ENCODE measurements at places on chromosomes 2 and 18. TPM values are rescaled to one million over a fixed set of nuclear protein-coding genes. Genes with fewer than 3 reads are reported as not detected.

DNA sequence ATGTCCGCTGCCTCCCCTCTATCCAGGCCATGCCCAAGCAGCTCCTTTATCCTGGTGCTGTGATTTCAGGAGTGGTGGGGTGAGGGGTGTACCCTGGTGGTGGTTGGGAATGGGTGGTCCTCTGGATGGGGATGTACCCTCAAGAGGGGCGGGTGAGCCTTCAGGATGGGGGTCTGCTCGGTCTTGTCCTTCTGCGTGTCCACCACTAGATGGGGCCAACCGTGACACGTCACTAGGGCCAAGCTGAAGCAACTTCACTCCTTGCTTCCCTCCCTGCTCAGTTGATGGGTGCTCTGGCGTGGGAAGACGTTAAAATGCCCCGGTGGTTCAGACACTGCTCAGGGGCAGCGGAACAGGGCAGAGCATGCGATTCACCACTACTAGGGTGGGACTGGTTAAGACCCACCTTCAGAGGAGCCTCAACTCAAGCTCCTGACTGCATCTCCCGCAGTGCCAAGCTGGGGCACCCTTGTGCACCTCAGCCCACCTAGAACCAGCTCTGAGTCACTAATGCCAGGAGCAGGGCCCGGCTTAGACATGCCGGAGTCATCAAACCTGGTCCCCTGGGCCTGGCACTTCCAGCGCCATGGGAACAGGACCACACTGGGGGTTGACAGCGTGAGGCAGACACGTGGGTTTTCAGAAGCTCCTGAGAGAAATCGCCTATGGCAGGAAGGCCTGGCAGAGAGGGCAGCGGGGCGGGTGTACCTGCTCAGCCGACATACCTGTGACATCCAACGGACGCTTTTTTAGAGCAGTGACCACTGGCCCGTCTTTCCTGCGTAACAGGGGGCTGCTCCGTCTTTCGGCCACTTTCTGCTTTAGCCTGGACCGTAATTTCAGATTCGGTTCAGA is 256.7 kb downstream of the HDAC4 start:
- no peak overlapping the region for H3K27ac ChIP-seq
- DNase-seq: no peak
- H3K27me3 ChIP-seq: no peaks in the 10 kb centered on the region
- no peak overlapping the region for H3K4me3 ChIP-seq
- H3K36me3 ChIP-seq: peaks cover 8% of the 10 kb centered on the region

- no peak for DNase-seq
- H3K4me3 ChIP-seq: no peak overlapping the region
- no peaks in the 10 kb centered on the region for H3K4me1 ChIP-seq
- H3K36me3 ChIP-seq: peaks cover 54% of the 10 kb centered on the region
- no peaks in the 10 kb centered on the region for H3K27me3 ChIP-seq
Measured at GRCh38 chr2:54613794-54614257, 109.6 kb upstream of the EML6 start.

- no peaks in the 10 kb centered on the region for H3K36me3 ChIP-seq
- H3K27me3 ChIP-seq: no peaks in the 10 kb centered on the region
- peak overlapping the region; percentile 13 for H3K4me3 ChIP-seq
- peak overlapping the region; percentile 34 for H3K27ac ChIP-seq
- H3K4me1 ChIP-seq: peaks cover 49% of the 10 kb centered on the region
Measured at GRCh38 chr2:224941960-224942359, 100.3 kb downstream of the DOCK10 start.

GRCh38 chr2:226611944-226612318 is 187.7 kb downstream of the IRS1 start:
- DNase-seq: no peak
- H3K27ac ChIP-seq: no peak overlapping the region
- H3K36me3 ChIP-seq: no peaks in the 10 kb centered on the region

DNA sequence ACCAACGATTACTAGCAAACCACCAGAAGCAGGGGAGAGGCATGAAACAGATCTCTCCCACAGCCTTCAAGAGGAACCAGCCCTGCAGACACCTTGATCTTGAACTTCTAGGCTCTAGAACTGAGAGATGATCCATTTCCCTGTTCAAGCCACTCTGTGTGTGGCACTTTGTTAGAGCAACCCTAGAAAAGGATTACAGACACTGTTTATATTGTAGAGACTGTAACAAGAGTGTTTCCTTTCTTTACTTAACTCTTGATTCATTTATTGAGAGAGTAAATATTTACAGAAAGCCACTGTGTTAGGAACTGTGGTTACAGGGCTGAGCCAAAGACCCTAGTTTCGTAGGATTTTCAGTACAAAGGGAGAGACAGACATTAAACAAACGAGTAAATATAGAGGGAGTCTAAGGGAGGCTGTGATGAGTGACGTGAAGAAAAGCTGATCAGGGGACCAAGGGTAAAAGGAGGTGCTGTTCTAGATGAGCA is 10.9 kb downstream of the CCDC68 start:
- no peaks in the 10 kb centered on the region for H3K36me3 ChIP-seq
- no peak overlapping the region for H3K27ac ChIP-seq
- H3K4me1 ChIP-seq: peaks cover 5% of the 10 kb centered on the region
- H3K27me3 ChIP-seq: no peaks in the 10 kb centered on the region
- DNase-seq: no peak

- H3K36me3 ChIP-seq: peaks cover 40% of the 10 kb centered on the region
- H3K27ac ChIP-seq: peak within 1 kb of the TSS; percentile 98
- no peaks in the 10 kb centered on the region for H3K27me3 ChIP-seq
- peaks cover 33% of the 10 kb centered on the region for H3K4me1 ChIP-seq
- DNase-seq: peak; percentile 98
Measured at GRCh38 chr2:219279151-219279915, at the start of gene DNAJB2. DNAJB2 (plus strand) TSS chr2:219279366; CDS start chr2:219279834, 468 bp downstream.

DNA sequence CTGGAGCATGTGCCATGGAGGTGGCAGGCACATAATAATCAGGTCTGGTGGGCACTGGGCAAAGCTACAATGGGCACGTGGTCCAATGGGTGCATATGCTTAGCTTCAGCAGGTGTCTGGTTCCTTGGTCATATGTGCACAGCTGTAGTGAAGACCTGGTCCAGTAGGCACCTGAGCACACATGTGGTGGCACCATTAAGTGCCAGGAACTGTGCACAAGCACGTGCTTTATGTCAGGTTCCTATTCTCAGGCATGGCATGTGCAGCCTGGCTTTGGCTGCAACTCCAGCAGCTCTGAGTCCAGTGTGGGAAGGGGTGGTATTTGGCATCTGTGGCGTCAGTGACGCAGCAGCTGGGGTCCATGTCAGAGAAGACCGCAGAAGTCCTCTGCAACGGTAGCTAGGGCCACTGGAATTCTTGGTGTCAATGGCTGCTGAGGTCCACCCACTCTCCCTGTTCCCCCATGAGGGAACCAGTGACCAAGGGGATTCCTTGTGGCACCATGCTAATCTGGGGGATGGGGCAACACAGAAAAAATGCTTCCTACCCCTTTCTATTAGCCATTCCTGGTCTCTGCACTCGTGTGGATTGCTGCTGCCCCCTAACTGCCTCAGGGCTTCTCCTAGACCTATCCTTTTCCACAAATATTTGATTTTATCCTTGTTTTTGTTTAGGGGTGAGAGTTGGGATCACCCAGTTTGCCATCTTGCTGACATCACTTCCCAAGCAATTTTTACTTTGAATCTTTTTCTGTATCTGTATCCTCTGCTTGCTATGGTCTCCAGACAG is 262.9 kb upstream of the MAP2 start:
- H3K27ac ChIP-seq: no peak overlapping the region
- no peaks in the 10 kb centered on the region for H3K4me1 ChIP-seq
- no peaks in the 10 kb centered on the region for H3K27me3 ChIP-seq

- H3K27me3 ChIP-seq: peaks cover 19% of the 10 kb centered on the region
- no peak overlapping the region for H3K27ac ChIP-seq
- peaks cover 12% of the 10 kb centered on the region for H3K4me1 ChIP-seq
- no peak for DNase-seq
- H3K4me3 ChIP-seq: no peak overlapping the region
Measured at GRCh38 chr2:222303045-222303827, 4.4 kb upstream of the PAX3 start.

GRCh38 chr2:56707650-56708049 is 523.9 kb downstream of the CCDC85A start:
- DNase-seq: no peak
- H3K4me3 ChIP-seq: no peak overlapping the region
- H3K36me3 ChIP-seq: no peaks in the 10 kb centered on the region
- no peaks in the 10 kb centered on the region for H3K4me1 ChIP-seq
- no peaks in the 10 kb centered on the region for H3K27me3 ChIP-seq

DNA sequence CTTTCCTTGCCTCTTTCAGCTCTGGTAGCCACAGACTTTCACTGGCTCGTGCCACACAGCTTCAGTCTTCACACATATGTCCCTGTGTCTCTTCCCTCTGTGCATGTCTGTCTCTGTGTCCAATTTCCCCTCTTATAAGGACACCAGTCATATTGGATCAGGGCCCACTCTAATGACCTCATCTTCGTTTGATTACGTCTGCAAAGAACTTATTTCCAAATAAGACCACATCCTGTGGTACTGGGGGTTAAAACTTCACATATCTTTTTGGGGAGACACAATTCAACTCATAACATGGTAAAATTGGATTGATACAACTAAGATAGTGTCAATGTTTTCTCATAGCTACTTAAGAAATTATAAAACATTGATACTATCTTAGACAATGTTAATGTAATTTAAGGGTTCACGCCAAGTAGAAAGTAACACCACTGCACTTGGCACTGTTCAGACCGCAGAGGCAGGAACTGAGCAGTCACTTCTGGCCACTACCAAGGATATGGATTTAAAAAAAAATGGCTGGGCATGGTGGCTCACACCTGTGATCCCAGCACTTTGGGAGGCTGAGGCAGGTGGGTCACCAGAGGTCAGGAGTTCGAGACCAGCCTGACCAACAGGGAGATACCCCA is 119.6 kb upstream of the EPAS1 start:
- no peaks in the 10 kb centered on the region for H3K36me3 ChIP-seq
- no peaks in the 10 kb centered on the region for H3K4me1 ChIP-seq
- H3K4me3 ChIP-seq: no peak overlapping the region
- DNase-seq: no peak
- H3K27ac ChIP-seq: no peak overlapping the region
- no peaks in the 10 kb centered on the region for H3K27me3 ChIP-seq

DNA sequence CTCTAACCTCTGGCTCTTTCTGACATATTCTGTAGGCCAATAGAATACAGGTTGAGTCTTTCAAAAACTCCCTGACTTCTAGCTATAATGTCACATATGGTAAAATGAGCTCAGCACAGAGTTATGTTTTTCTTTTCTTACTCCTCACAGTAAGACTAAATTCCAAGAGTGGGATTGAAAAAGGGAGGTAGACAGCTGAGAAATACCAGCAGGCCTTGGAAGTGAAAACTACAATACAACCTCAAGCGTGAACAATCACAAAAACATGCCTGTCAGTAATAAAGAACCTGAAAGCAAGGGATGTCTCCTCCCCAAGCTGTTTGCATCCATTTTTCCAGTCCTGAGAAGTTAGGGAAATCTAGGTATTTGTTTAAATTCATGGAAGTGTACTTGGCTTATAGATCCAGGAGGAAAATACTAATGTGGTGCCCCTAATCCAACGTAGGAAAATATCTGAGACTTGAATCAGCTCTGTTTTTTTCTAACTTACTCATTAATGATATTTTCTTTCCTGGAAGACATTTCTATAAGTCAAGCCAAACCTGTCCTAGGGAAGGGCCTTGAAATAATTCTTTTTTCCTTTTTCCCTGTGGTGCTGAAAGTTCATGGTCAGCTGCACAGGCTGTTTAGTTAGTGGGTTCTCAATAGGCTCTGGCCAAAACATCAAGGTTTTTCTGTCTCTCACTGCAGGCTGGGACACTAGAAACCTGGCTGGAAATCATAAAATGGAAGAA is 167.9 kb upstream of the SPATS2L start:
- H3K27me3 ChIP-seq: no peaks in the 10 kb centered on the region
- H3K4me3 ChIP-seq: no peak overlapping the region
- H3K36me3 ChIP-seq: no peaks in the 10 kb centered on the region
- no peak for DNase-seq
- no peak overlapping the region for H3K27ac ChIP-seq

- H3K27ac ChIP-seq: no peak overlapping the region
- H3K27me3 ChIP-seq: no peaks in the 10 kb centered on the region
- DNase-seq: no peak
- no peak overlapping the region for H3K4me3 ChIP-seq
- H3K4me1 ChIP-seq: no peaks in the 10 kb centered on the region
Measured at GRCh38 chr2:69026026-69026425, 13.0 kb downstream of the ANTXR1 start.

DNA sequence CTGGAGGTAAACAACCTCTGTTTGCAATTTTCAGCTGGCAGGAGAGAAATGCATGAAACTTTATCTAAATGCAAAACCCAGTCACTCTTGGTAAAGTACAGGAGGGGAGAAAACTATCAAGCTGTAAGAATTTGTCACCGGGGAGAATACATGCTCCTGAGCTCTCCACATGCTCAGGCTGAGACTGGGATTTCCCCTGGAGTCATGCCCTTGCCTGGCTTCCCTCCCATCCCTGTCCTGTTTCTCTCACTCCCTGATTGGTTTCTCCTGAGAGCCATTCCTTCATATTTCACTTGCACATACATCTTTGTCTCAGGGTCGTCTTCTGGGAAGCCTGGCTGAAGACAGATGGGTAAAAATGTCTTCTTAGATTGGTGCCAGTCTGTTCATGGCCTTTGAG is 52.9 kb upstream of the SPATS2L start:
- H3K36me3 ChIP-seq: no peaks in the 10 kb centered on the region
- DNase-seq: no peak
- H3K4me3 ChIP-seq: no peak overlapping the region
- no peaks in the 10 kb centered on the region for H3K4me1 ChIP-seq

- no peak overlapping the region for H3K4me3 ChIP-seq
- no peak for DNase-seq
- H3K36me3 ChIP-seq: no peaks in the 10 kb centered on the region
Measured at GRCh38 chr18:3867864-3868311, 417.9 kb downstream of the TGIF1 start.

DNA sequence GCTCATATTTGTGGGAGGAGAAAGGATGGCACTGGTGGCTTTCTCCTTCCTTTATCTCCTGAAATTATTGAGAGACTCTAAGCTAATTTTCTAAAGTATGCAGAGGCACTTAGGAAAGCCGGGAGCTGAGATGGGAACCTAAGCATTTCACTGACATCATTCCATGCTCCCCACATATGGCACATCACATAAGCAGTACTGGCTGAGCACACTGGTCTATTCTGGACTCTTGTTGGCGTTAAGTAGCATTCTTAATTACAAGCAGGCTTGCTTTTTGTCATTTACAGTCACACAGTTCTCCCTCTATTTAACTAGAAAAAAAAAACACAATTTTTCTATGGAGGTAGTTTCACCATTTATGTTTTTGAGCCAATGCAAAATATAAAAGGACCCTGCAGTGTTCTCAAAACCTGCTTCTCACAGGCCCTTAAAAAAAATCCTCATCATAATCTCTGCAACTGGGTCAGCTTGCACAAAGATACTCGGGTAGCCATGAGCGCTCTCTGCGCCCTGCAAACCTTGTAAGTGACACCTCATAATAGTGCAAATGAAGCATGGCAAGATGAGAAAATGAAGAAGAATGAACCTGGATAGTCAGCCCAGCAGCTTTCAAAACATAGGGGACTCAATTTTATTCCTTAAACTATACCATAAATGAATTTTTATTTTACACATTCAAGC is 688.6 kb downstream of the NRXN1 start:
- no peak for DNase-seq
- H3K36me3 ChIP-seq: no peaks in the 10 kb centered on the region

HPCAL1 gene
- 48.7 TPM for total RNA-seq

CFAP221 gene
- total RNA-seq: not detected

HOXD12 gene
- not detected for total RNA-seq

Measured in naive thymus-derived CD4-positive, alpha-beta T cell (primary cell).